ENCODE measurements at places on chromosomes 2 and 18.

DNA sequence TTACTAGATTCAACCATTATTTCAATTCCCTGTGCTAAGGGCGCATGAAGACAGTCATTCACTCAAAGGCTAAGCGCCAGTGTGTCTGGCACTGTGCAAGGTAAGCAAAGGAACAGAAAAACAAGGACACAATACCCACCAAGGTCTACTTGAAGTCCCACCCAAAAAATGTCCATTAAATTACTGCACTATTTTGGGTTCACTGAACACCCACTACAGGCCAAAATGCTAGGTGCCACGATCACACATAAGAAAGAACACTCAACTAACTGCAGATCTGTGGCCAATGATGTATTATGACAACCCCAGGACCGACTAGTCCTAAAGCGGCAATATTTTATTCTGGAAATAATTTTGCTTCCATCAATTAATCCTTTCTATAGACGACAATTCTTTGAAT lies 1.8 kb downstream of the TMEM131 start:
- DNase-seq: no peak

GRCh38 chr2:190139371-190139770 lies 76.8 kb upstream of the MSTN start:
- DNase-seq: no peak

DNA sequence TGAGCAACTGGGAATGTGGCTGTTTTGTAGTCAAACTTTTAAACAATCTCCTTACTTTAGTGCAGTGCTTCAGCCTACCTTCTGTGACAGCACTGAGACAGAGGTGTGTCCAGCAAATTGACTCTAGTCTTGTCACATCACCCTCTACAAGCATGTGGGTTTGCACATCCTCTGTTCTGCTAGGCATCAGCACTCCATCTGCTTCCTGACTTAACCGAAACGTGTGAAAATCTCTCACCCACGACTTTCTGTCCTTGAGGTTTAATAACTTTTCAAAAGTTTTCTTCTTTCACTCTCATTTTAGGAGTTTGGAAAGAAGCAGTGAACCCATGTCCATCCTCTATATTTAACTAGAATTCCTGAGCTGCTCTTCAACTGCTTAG lies 42.6 kb downstream of the TTR start:
- no peak for DNase-seq

DNA sequence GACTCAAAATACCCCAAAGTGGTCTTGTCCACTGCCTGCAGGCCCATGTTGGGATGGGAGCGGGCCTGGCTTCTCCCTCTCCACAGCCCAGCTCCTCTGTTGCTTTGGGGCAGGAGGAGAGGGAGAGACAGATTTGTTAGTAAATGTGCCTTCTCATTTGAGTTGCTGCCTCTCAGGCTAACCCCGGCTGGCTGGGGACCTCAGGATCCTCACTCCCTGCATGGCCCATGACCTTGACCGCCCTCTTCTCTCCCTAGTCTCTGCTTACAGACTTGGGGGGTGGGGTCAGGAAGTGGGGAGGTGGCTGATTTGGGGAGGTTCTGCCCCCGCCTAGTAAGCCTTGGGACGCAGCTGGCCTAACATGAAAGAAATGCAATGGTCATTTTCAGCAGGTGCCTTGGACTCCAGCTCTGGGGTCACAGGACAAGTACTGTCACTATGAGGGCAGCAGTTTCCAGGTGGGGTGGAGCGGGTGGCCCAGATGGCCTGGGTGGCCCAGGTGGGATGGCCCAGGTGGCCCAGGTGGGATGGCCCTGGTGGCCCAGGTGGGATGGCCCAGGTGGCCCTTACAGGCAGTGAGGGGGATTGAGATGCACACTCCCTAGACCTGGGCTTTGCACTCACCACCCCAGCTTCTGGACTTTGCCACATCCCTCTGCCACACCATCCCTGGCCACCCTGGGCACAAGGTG lies 24.1 kb downstream of the HJURP start:
- no peak for DNase-seq

DNA sequence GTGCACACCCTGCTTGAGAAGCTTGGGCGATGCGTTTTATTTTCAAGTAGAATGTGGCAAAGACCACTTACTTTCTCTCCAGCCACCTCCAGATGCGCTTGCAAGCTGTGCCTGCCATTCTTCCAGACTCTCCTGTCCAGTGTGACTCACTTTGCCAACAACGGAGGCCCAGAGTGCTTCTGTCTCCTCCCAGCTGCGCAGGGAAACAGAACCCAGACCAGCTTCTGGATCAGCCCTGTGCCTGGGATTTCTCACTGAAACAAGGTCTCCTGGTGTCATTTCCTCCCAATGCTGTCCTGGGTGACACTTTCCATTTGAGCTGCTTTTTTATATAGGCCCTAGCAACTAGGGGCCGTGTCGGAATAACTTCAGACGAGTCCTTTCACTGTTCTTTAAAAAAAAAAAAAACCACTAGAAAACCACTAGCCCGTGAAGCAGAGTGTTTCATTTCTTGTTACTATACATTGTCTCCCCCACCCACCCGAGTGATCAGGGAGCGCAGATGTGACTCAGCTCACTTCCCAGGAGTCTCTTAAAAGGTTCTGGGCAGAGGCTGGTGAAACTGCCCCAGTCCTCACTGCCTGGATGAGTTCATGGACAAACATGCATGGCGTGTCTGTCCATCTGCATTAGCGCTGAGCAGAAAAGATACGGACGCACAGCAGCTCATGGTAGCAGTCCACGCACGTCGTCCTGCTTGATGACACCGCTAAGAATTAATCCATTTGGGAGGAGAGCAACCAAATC lies 25.3 kb upstream of the RPL31 start:
- no peak for DNase-seq

- DNase-seq: no peak
Measured at GRCh38 chr18:59996370-59996966, 96.7 kb downstream of the PMAIP1 start.

- DNase-seq: no peak
Measured at GRCh38 chr2:9300214-9300613, 93.6 kb downstream of the ASAP2 start.
